ENCODE measurements at places on chromosomes 6 and 20. TPM values are rescaled to one million over a fixed set of nuclear protein-coding genes. Genes with fewer than 3 reads are reported as not detected.

DNA sequence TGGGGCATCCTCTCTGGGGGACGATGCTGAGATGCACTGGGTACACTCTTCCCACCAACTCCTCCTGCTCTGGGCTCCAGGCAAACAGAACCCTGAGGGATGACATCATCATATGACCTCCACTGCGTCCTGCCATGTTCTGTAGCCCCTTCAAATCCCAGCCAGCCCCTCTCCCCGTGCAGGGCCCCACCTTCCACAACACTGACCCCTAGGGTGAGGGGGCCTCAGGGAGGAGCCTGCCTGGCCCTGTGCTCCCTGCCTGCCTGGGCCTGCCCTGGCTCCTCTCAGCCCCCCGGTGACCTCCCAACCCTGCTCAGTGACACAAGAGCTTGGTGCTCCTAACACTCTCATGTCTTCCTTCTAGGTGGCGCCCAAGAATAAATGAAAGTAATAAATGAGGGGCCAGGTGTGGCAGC lies 9.6 kb upstream of the SPDEF start:
- DNase-seq: no peak

DNA sequence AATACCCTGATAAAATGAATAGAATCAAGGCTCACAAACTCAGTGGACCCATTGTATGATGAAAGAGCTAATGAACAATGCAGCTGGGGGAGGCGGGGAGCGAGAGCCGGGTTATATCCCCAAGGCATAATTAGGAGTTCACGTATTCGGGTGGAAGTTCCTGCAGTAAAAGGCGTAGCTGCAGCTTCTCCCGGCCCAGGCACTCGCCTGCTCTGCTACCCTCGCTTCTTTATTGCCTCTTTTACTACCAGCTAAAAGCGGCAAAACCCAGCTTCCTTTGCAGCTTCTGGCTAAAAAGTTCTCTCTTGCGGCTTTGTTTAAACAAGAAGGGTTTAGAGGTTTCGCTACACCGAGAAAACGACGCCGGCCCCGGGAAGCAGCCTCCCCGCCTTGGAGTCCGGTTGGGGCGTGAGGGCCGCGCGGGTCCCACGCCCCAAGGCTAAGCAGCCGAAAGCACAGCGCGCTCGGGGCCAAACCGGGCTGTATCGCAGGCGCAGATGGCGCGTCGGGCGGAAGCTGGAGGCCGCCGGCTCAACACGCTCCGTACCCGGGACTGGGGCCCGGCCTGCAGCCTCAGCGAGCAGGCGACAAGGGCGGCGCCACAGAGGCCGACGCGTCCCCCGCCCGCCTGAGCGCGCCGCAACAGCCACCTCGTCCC lies 1.6 kb downstream of the ZBTB2 start:
- DNase-seq: peak; percentile 47

DNA sequence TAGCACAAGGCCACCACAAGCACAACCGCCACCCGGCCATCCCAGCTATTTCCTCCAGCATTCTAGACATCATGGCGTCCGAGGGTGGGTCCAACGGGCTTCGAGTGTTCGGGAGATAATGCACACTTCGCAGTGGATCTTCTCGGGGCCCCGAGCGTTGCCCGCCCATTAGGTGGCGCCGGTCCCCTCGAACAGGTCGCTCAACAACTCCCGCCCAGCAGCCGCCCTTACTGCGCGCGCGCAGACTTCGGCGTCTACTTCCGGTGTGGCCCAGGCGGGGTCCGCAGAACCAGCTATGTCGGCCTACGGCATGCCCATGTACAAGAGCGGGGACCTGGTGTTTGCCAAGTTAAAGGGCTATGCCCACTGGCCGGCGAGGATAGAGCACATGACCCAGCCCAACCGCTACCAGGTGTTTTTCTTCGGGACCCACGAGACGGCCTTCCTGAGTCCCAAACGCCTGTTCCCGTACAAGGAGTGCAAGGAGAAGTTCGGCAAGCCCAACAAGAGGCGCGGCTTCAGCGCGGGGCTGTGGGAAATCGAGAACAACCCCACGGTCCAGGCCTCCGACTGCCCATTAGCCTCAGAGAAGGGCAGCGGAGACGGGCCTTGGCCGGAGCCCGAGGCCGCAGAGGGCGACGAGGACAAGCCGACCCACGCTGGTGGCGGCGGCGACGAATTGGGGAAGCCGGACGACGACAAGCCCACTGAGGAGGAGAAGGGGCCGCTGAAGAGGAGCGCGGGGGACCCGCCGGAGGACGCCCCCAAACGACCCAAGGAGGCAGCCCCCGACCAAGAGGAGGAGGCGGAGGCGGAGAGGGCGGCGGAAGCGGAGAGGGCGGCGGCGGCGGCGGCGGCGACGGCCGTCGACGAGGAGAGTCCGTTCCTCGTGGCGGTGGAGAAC lies at the start of gene HDGFL1:
Gene HDGFL1, plus strand, starts transcription at position 286 of the 904 bp plus-strand sequence. Its CDS starts 10 bp downstream, at position 296.
- no peak for DNase-seq

The ENPP5 gene
- 90.1 TPM for total RNA-seq

GRCh38 chr6:167684276-167685104 lies 142.2 kb upstream of the AFDN start:
- DNase-seq: no peak

GRCh38 chr6:156779206-156780094 lies 2.3 kb downstream of the ARID1B start:
- DNase-seq: peak; percentile 30

DNA sequence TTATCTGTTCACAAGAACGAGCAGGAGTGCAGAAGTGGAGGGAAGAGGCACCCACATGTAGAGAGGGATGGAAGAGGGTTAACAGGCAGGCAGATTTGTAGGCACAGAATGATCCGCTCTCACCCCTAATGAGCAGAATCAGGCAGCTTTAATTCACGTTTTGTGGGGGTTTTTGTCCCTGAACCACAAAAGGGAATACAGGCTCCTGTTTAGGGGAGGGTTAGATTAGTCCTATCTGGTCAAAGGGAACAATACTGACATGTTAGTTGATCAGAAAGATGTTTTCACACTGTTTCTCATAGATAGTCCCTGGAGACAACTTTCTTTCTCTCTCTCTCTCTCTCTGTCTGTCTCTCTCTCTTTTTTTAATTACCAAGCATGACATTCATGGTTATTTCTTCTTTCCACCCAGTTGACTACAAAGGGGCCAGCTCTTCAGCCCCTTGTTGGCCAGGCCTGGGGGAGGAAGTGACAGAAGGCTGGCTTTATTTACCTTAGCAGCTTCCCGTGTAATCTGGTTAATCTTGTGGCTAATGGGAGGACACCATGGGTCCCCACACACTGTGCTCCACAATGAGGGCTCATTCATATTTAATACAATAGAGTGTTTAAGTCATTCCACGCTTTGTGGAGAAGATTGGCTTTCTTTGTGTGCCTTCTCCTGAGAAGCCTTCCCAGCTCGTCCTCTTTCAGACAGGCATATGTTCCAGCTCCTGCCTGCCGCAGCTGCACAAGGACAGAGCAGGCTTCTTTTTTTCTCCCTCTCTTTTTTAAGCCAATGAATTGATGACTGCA lies 958.8 kb downstream of the TFAP2A start:
- no peak for DNase-seq

The MMP24 gene
- 0.96 TPM for total RNA-seq

DNA sequence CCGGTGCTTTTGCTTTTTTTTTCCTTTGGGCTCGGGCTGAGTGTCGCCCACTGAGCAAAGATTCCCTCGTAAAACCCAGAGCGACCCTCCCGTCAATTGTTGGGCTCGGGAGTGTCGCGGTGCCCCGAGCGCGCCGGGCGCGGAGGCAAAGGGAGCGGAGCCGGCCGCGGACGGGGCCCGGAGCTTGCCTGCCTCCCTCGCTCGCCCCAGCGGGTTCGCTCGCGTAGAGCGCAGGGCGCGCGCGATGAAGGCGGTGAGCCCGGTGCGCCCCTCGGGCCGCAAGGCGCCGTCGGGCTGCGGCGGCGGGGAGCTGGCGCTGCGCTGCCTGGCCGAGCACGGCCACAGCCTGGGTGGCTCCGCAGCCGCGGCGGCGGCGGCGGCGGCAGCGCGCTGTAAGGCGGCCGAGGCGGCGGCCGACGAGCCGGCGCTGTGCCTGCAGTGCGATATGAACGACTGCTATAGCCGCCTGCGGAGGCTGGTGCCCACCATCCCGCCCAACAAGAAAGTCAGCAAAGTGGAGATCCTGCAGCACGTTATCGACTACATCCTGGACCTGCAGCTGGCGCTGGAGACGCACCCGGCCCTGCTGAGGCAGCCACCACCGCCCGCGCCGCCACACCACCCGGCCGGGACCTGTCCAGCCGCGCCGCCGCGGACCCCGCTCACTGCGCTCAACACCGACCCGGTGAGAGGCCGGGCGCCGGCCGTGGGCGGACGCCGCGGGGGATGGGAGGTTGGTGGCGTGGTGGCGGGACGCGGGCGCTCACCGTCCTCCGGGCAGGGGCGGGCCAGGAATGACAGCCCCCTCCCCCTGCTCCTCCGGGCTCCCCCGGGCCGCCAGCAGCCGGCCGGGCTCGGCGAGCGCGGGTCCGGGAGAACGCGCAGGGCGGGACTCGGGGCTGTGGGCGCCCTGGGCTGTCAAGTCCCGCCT lies 606 bp downstream of the ID4 start:
- peak; percentile 40 for DNase-seq

- no peak for DNase-seq
These were observed 13.2 kb upstream of the SSTR4 start for GRCh38 chr20:23021951-23022350.

The SMLR1 gene
- 0.28 TPM for total RNA-seq

DNA sequence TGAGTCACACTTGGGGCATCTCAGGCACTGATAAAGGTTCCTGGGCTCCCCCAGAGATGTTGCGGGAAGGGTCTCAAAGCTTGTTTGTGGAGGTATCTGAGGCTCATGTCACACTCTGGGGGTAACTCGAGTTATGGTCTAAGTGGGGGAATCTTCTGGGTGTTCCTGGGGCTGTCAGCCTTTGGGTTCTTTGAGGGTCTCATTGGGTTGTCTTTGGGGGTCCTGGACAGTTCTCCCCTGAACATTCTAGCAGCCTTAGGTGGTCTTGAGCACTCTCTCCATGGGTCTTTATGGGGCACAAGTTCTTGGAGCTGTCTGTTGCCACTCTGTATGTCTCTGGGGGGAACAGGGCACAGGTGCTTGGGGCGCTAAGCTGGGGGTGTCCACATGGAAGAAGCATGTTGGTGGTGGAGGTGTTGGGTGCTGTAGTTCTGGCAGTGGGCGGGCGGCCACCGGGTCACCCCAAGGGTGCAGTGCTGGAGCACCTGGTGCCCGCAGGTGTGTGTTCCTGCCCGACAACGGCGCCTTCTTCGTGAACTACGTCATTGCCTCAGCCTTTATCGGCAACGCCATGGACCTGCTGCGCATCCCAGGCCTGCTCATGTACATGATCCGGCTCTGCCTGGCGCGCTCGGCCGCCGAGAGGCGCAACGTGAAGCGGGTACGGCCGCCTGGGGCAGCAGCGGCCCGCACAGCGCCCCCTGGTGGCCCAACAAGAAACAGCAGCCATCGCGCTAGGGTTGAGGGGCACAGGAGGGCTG lies 7.1 kb upstream of the CAPN11 start:
- DNase-seq: peak; percentile 68

GRCh38 chr6:130223508-130223907 lies 757 bp upstream of the SAMD3 start:
- DNase-seq: no peak

DNA sequence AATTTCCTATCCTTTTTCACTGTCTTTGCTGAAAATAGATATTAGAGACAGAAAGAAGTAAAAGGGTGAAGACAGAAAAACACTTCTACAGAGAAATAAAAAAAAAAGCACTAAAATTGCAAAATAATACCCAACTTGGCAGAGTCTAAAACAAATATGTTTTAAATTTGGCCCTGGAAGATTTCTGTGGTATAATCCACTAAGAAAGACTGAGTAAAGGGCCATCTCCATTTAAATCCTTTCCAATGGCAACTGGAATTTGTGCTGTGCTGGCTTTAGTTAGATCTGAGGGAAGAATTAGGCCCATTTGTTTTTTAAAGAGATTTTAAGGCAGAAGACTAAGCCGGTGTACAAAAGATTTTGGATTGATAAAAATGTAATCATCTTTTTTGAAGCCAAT lies 321.2 kb downstream of the GJA1 start:
- no peak for DNase-seq

Measured in prostate gland (tissue), 2 donors.